ENCODE measurements at places on chromosomes 2 and 18. TPM values are rescaled to one million over a fixed set of nuclear protein-coding genes. Genes with fewer than 3 reads are reported as not detected.

The ADRA2B gene
- total RNA-seq, result under 0.01 TPM

DNA sequence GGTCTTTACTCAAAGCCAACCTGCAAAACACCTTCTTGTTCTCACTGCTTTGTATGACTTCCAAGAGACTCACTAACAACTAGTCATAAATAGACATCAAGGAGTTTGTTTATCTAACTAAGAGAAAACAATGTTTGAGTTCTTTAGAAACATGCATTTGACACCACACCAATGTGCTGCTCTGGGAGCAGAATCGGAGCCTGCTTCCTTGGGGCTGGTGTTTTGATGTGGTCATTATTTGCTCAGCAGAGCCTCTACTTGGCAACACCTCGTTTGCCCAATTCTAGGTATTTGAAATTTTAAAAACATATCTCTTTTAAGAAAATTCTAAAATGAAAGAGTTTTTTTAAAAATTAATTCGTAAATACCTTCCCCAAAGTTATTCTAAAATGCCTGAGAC, 167.5 kb downstream of the BCL2 start:
- no peak for DNase-seq

DNA sequence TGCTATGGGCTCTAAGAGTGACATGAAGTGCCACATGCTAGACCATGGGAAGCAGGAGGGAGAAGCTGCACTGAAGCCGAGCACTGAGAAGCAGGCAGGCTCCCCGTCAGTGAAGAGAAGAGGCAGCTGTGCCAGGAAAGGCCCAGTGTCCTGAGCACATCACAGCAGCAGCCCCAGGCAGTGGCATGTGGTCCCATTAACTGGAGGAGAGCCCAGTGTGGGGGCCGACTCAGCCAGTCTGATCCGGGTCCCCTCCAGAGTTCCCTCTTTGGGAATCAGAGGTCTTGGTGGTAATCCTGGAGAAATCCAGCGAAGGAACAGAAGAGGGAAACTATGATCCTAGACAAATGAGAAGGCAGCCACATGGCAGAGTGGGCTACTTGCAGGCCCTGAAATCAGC, 96.7 kb upstream of the ACAA2 start:
- no peak for DNase-seq

The ZEB2 gene
- total RNA-seq, result 129 TPM

DNA sequence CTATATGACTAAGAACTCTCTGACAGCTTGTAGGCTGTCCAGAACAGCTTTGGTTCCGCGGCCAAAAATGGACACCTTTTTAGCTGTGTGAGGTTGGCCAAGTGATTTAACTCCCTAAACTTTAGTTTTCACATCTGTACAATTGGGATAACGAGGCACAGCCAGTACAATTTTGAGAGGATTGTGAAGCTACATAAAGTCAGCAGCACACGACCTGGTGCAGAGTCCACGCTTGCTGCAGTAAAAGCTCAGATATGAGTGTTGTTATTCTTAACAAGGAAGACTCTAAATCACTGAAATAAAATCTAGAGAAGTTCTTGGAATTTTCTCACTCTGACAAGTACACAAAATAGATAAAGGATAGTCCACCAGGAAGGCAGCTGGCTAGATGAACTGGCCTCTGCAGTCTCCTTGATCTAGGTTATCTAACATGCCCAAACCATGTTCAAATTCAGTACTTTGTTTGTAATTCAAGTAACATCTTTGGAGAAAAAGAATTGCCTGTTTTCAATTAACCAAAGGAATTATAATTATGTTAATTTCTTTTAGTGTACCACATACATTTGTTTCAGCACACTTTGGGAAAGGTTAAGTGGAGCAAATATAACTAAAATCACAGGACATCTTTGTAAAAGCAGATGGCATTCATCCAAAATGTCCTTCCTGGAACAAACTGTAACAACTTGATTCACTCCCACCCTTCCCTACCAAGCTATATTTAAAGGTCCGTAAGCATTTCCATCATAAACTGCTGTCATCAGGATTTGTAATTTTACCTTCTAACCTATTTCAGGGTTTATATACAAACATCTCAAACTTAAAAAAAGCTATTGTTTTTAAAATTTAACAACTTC, 201.7 kb upstream of the STK17B start:
- peak; percentile 75 for DNase-seq

DNA sequence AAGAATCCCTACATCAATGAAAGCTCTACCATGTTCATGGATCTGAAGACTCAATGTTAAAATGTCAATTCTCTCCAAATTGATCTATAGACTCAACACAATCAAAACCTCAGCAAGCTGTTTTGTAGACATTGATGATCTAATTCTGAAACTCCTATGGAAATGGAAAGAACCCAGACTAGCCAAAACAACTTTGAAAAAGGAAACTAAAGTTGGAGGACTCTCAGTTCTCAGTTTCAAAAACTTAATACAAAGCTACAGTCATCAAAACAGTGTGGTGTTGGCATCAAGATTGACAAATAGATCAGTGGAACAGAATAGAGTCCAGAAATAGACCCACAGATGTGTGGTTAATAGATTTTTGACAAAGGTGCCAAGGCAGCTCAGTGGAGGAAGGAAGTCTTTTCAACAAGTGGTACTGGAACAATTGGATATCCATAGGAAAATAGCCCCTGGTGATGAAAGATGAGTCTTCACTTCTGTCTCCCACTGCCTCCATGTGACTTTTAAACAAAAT, 30.4 kb downstream of the LBH start:
- no peak for DNase-seq

The RND3 gene
- total RNA-seq, result 321 TPM

GRCh38 chr2:165239856-165240515, 772 bp downstream of the SCN2A start:
- DNase-seq, result no peak

- no peak for DNase-seq
These were observed 50.1 kb downstream of the KIAA2012 start for GRCh38 chr2:202122980-202123720.

The HMSD gene
- total RNA-seq, result 0.09 TPM

GRCh38 chr2:181366675-181367175, 90.5 kb upstream of the ITGA4 start:
- no peak for DNase-seq

The SLC25A12 gene
- total RNA-seq, result 17.1 TPM

DNA sequence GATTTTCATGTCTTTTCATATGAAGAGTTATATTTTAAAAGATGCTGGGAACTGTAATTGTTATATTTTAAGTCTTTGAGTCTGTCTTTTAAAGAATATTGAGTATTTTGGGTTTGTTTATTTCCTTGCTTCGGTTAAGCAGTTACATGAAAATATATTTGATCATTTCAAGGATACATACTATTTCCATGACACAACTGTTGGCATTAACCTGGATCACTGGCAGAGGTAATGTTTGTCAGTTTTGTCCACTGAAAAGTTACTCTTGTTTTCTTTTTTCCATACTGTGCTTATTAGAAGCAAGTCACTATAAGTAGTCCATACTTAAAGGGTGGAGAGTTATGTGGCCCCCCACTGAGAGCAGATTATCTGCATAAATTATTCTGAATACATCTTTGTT, 1142.0 kb upstream of the TMEFF2 start:
- DNase-seq, result no peak

DNA sequence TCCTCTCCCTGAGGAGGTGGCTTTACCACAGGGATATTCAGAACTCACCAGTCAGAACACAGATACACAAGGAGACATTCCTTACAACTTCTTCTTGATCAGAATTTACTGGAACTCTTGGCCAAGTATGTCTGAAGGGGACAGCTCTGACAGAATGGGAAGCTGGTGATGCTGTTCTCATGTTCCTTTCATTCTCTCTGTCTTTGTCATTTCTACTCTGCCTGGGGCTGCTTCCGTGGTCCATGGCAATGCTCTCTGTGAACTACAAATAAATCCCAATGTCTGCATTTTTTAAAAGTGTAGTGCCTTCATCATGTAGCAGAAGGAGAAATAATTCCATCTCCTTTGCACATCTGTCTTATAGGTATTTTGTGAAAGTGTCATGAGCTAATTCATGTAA, 730.3 kb downstream of the CNTNAP5 start:
- DNase-seq, result no peak

The QPCT gene
- 1.7 TPM for total RNA-seq

- DNase-seq, result no peak
These were observed 1175.1 kb upstream of the ACVR2A start for GRCh38 chr2:146669735-146670134.

DNA sequence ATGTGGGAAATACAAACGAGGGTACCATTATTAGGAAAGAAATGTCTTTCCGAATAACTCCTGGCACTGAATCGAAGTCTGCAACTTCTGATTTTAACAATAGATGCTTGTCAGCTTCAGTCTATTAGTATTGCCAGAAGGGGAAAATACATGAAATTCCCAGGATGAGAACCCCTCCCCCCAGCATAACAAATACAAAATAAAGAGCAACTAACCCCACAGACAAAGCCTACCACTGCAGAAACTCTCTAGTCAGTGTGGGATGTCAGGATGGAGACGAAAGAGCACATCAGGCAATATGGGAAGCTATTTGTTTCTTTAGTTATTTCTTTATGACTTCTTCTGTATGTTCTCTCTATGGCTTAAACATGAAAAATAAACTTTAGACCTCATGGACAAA, 365.0 kb upstream of the CDH2 start:
- no peak for DNase-seq

DNA sequence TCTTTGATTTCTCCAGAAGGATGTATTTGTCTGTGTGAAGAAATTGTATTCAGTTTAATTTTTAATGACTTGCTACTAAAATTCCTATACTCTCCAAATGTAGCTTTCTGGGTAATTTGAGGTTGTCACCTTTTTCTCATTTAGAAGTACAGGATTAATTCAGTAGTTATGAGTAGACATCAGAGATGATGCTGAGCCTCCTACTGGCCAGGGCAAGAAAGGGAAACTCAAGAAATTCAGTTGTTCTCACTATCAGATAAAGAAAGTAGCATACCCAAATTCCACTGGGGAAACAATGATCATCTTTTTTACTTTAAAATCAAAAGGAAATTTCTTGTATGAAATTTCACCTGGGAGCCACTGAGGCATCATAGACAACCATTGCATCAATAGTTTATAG, 199.4 kb downstream of the SATB2 start:
- no peak for DNase-seq
